ENCODE measurements at places on chromosomes 2 and 18. TPM values are rescaled to one million over a fixed set of nuclear protein-coding genes. Genes with fewer than 3 reads are reported as not detected.

The SH2D6 gene
- 3.3 TPM for total RNA-seq

The CD226 gene
- total RNA-seq: 0.95 TPM

DNA sequence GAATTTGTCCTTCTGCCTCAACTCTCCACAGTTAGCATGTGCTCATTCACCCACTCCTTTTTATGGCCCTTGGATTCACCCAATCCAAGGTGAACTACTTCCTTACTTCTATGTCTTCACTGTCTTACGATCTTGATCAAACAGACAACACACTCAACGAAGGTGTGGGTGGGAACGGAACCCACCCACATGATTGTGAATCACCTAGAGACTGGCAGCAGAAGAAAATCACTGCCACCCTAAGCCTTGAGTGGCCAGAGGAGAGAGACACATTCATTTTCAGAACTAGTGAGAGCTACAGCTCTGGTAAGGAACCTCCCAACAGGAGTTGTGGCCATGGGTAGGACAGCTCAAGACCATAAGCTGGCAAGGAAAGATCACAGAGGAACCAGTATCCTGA lies 194.3 kb downstream of the PLCL1 start:
- no peak for DNase-seq
- no peak overlapping the region for H3K4me3 ChIP-seq
- H3K27ac ChIP-seq: no peak overlapping the region
- H3K27me3 ChIP-seq: no peaks in the 10 kb centered on the region

- DNase-seq: no peak
- peaks cover 6% of the 10 kb centered on the region for H3K4me1 ChIP-seq
- H3K36me3 ChIP-seq: no peaks in the 10 kb centered on the region
- no peak overlapping the region for H3K4me3 ChIP-seq
- H3K27me3 ChIP-seq: no peaks in the 10 kb centered on the region
- H3K27ac ChIP-seq: no peak overlapping the region
These were observed 117.8 kb downstream of the CTIF start for GRCh38 chr18:48656582-48656981.

DNA sequence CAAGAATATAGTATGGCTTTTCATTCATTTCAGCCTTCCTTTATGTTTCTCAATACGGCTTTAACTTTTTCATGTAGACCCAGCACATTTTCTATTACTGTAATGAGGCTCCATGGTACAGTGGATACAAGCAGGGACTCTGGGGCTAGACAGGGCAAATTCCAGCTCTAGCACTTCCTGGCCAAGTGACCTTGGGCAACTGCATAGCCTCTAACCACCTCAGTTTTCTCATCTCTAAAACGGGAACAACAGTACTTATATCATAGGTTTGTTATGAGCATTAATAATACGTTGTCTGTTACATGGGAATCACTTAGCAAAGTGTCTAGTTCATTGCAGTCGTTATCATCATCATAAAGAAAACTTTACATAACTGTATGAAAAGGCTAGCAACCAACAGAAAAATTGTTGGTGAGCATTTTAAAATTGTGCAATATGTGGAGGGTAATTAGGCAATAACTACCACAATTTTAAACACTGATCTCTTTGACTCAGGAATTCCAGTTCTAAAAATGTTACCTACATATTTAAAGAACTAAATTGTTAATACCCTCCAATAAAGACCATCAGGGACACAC lies 13.7 kb upstream of the RMDN2 start:
- H3K36me3 ChIP-seq: no peaks in the 10 kb centered on the region
- H3K27ac ChIP-seq: no peak overlapping the region
- no peak for DNase-seq
- peaks cover 6% of the 10 kb centered on the region for H3K27me3 ChIP-seq

DNA sequence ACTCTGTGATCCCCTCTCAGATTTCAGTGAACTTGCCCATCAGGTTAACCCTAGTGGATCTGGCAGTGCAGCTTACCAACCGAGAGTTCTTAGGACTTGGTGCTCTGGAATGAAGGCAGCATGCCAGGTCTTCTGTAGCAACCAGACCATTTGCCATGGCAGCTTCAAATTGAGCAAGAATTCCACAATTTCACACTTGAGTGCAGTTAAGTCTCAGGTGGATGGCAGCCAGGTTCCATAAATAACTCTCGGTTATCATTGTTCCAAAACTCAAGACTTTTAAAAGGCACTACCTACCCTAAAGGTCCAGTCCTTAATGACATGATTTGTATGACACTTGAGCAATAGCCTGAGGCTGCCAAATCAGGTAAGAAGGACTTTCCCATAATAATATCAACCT lies 48.1 kb downstream of the GALNT3 start:
- H3K4me1 ChIP-seq: no peaks in the 10 kb centered on the region
- no peak overlapping the region for H3K27ac ChIP-seq
- DNase-seq: no peak
- no peak overlapping the region for H3K4me3 ChIP-seq
- no peaks in the 10 kb centered on the region for H3K36me3 ChIP-seq
- no peaks in the 10 kb centered on the region for H3K27me3 ChIP-seq

DNA sequence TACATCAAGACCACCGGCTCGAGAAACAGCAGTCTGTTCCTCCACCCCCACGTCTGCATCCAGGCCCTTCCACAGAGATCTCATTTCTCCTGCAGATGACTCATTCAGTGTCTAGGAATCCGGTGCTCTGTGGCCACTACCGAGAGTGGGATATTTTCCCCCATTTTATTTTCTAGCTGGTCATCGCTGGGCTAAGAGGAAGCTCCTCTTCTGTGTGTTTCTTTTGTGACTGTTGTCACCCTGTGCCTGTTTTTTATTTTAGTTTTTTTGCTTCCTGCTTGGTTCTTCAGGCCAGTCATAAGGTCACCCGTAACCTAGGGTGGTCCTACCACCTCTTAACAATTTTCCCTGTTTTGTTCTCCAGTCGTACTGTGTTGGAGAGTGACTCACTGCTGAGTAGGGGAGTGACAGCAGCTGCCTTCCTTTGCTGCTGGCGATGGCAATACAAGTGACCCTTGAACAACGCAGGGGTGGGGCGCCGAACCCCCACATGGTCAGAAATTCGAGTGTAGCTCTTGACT lies 6.7 kb downstream of the RAMP1 start:
- peaks cover 43% of the 10 kb centered on the region for H3K4me1 ChIP-seq
- H3K27ac ChIP-seq: peak overlapping the region; percentile 78
- DNase-seq: no peak
- no peaks in the 10 kb centered on the region for H3K27me3 ChIP-seq

DNA sequence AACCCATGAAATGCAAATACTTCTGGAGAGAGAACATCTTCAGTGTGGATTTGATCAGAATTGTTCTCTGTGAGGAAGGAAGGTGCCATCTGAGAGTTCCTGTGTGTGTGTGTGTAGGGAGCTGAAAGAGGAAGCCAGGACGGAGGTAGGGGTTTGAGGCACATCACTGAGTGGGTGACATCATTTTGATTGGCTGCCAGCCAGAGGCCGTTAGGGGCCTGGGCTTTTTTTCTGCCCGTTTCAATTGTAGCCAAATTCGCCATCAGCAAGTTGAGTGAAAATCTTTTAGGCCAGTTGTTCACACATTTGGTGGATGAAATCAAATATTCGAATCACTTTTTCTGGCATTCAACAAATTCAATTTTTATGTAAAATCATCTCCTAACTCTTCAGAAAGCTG lies 48.9 kb downstream of the TSN start:
- no peak for DNase-seq
- H3K4me3 ChIP-seq: no peak overlapping the region
- no peaks in the 10 kb centered on the region for H3K36me3 ChIP-seq
- H3K27ac ChIP-seq: no peak overlapping the region
- H3K4me1 ChIP-seq: no peaks in the 10 kb centered on the region

GRCh38 chr2:44098050-44098449 lies 70.6 kb upstream of the PPM1B start:
- DNase-seq: no peak
- H3K4me1 ChIP-seq: no peaks in the 10 kb centered on the region
- H3K27ac ChIP-seq: no peak overlapping the region
- no peaks in the 10 kb centered on the region for H3K27me3 ChIP-seq
- H3K36me3 ChIP-seq: no peaks in the 10 kb centered on the region
- no peak overlapping the region for H3K4me3 ChIP-seq

DNA sequence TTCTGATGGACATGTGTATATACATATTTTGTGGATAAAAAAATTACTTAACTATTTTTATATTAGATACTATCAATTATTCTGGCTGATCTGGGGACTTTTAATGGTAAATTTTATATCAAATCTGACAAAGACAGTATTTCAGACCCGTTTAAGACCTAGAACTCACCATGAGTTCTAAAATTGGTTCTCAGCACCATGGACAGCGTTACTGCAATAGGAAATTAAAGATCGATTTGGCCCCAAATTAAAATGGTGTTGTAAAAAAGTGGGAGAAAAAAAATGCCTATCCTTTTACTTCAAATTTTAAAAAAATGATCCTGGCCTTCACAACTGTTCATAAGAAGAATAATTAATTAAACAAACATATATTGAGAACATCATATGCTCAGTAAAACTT lies 919 bp upstream of the SCN2A start:
- no peak for DNase-seq
- H3K4me1 ChIP-seq: no peaks in the 10 kb centered on the region
- H3K36me3 ChIP-seq: no peaks in the 10 kb centered on the region
- H3K27ac ChIP-seq: no peak overlapping the region
- H3K27me3 ChIP-seq: no peaks in the 10 kb centered on the region

DNA sequence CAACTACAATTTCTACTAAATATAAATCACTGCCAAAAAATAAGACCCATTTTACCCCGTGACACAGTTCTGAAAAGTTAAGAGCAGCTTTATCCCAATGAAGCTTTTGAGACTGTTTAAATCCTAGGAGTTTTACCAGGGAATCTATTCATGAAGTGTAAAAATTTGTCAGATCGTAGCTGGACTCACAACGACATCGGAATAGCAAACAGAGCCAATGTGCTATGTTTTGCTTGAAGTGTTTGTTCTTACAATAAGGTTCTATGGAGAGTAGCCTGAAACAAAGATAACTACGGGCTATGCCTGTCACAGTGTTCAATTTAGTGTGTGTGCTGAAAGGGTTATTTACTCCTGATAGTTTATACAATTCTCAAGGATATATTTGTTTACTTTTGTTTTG lies 78.5 kb upstream of the L3MBTL4 start:
- no peaks in the 10 kb centered on the region for H3K4me1 ChIP-seq
- H3K27me3 ChIP-seq: no peaks in the 10 kb centered on the region
- H3K36me3 ChIP-seq: no peaks in the 10 kb centered on the region

DNA sequence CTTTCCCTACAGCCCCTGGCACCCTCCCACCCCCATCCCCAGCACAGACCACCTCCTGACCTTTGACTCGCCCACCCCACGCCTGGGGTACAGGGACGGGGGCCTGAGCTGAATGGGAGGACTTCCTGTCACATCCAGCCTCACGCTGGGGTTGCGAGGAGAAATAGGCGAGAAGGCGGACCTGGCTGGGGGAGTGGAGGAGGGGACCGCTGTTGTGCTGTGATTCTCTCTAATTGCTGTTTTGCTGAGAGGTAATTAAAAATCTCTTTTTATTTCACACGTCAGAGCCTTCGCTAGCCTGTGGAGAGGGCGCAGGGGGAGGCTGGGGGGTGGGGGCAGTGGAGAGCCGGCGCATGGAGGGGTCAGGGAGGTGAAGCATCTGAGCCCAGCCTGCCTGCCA lies 9.7 kb upstream of the ECEL1 start:
- no peaks in the 10 kb centered on the region for H3K36me3 ChIP-seq
- no peak overlapping the region for H3K27ac ChIP-seq
- H3K4me1 ChIP-seq: no peaks in the 10 kb centered on the region
- DNase-seq: no peak
- H3K4me3 ChIP-seq: no peak overlapping the region

DNA sequence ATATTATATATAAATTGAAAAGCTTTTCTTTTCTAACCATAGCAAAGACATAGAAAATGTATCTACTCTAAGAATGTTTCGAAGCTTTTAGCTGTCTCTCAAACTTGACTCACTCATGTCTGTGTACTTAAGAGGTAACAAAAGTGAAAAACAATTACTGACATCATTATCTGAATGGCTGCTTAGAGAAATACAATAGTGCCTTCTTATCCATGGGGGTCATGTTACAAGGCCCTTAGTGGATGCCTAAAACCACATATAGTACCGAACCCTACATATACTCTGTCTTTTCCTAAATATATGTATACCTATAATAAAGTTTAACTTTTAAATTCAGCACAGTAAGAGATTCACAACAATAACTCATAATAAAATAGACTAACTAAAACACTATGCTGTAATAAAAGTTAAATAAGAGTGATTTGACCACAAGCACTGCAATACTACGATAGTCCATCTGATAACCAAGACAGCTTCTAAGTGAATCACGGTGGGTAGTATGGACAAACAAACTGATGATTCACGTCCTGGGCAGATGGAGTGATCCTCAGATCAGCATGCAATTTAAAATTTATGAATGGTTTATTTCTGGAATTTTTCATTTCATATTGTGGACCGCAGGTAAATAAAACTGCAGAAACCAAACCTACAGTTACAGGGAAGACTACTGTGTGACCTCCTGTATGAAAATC lies 246.2 kb downstream of the XIRP2 start:
- DNase-seq: peak; percentile 61
- H3K4me1 ChIP-seq: no peaks in the 10 kb centered on the region
- H3K27me3 ChIP-seq: no peaks in the 10 kb centered on the region
- no peak overlapping the region for H3K4me3 ChIP-seq

DNA sequence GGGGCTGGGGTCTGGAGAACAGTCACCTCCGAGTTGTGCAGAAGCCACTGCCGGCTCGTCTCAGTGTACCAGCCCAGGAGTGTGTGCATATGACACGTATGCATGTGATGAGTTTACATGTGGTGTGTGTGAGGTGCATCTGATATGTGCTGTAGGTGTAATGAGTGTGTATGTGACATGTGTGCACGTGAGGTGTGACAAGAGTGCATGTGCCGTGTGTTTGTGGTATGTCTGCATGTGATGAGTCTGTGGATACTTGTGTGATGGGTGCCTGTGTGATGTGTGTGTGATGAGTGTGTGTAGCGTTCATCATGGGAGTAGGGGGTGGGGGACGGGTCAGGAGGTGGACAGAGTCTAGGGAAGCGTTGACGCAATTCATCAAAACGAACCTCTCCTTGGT lies 12.8 kb downstream of the NTSR2 start:
- H3K4me3 ChIP-seq: no peak overlapping the region
- no peak overlapping the region for H3K27ac ChIP-seq
- DNase-seq: no peak
- H3K27me3 ChIP-seq: peaks cover 3% of the 10 kb centered on the region
- H3K4me1 ChIP-seq: no peaks in the 10 kb centered on the region
- no peaks in the 10 kb centered on the region for H3K36me3 ChIP-seq

- peaks cover 8% of the 10 kb centered on the region for H3K36me3 ChIP-seq
- H3K4me1 ChIP-seq: no peaks in the 10 kb centered on the region
- H3K27me3 ChIP-seq: no peaks in the 10 kb centered on the region
- no peak for DNase-seq
- no peak overlapping the region for H3K4me3 ChIP-seq
These were observed 62.0 kb upstream of the NFU1 start for GRCh38 chr2:69499242-69499641.

DNA sequence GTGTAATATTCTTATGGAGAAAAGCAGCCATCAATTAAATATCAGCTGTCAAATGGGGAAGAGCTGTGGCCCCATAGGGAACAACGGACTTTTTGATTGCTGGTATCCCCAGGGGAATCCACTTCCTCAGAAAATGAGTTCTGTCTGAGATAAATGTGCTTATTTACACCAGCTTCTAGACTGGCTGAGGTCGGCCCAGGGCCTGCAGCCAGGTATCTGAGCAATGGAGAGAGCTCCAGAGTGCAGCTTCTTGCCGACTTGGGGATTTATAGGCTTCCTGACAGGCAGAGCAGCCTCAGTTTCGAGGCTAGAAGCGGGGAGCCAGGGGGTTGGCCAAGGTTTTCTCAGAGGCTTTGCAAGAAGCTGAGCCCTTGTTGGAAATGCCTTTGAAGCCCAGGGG lies 67.2 kb downstream of the MCFD2 start:
- peak overlapping the region; percentile 62 for H3K27ac ChIP-seq
- no peaks in the 10 kb centered on the region for H3K36me3 ChIP-seq
- no peak overlapping the region for H3K4me3 ChIP-seq
- DNase-seq: no peak

Measured in Panc1 (cell line).